Dermis blood vessel endothelial cell (primary cell): ENCODE measurements at places on chromosomes 1 and 21. TPM values are rescaled to one million over a fixed set of nuclear protein-coding genes. Genes with fewer than 3 reads are reported as not detected.
A peak's percentile ranks its signal among the peaks of the same experiment; 100 is the strongest.

DNA sequence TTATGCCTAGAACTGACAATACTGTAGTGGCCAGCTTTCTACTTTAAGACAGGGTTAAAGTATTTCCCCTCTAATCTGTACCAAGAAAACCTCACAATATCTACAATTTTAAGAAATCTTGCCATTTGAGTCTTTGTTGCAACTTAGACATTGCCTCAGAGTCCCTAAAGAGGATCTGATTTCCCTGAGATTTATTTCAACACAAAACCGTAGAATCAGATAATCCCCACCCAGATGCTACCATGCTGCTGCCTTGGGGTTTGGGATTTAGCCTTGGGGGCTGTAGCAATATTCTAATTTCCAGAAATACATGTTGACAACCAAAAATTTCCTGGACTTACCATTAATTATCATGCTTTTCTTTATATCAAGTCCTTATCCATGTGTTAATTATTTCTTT is 50.3 kb upstream of the DENND1B start:
- no peak for DNase-seq

DNA sequence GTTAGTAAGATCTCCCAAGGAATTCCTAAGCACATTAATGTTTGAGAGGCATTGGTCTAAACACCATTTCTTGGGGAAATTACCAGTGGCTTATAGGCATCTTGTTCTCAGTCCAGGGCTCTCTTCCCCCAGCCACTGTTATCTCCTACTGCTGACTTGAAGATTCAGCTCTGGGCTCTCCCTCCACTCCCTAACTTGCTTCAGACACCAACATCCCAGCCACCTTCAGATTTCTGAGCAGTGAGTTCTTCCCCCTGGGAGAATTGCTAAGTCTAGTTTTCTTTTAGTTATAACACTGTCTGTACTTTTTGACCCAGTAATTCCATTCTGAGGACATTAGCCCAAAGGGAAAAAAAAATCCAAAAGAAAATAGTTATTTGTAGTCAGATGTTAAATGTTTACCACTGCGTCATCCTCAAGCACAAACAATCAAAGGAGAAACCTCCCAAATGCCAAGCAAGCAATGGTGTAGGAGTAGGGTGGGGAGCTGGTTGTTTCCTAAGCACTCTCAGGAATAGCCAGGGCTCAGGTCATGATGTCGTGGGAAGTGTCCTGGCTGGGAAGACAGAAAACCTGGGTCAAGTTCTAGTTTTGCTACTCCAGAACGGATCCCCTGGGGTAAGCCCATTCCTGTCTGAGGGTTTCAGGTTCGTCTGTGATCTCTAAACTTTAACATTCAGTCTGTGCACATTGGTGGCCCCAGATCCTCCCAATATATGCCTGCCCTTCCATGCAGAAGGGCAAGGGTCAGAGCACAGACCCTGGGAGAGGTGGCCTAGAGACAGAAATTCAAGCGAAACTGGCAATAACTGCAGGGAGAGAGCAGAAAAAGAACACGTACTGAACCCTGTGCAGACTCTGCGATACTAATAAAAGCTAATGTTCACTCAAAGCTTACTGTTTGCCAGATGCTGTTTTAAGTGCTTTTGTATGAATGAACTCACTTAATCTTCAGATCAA is 191.1 kb upstream of the FGGY start:
- DNase-seq = no peak

- no peak for DNase-seq
These were observed 23.1 kb upstream of the CNN3 start for GRCh38 chr1:94949681-94950661.

DNA sequence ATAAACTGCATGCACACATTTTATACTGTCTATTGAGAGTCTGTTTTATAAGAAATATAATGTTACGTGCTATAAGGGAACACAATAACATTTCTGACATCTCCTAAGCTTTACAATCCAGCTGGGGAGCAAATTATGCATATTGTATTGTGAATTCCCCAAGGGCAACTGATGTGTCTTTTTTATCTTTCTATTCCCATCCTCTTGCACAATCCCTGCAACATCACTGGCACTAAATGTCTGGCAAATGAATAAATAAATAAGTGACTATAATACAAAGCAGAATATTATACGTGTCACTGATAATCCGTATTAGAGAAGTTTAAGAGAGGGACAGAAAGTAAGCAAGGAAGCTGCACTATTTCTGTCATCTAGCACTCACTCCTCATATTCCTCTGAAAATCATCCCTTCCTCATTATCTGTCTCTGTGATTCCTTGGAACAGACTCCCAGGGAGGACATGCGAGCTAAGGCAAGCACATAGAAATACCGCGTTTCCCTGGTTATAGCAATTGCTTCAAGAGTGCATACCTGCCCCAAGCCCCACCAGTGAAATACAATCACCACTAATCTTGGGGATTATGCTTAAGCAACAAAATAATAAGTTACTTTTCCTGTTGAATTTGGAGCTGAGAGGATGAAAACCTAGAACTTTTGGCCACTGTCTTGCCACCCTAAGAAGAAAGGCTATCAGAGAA is 205.4 kb downstream of the SMYD3 start:
- DNase-seq = no peak

DNA sequence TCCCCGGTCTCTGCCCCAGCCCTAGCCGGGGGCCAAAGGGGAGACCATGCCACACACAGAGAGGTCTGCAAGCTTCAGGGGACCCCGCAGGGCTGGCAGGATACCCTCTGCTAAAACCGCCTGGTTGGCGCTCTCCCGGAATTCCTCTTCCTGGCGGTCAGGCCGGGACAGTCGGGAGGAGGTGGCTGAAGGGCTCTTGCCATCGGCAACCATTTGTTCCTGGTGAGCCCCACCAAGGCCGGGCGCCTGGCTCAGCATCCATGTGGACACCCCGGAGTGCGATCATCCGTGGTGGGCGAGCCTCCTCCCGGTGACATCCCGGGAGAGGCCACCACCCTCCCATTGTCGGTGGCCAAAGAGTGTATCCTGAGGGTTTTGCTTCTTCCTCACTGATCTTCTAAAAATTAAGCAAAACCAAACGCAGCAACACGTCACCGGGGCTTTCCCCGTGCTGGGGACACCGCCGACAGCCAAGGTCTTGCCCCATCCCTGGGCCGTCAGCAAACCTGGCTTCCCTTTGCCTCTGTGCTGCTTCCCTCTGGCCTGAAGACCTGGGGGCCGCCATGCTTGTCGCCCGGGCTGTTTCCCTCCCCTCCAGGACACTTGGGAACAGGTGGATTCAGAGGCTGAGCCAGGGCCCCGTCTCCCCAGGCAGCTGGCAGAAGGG is 59.1 kb upstream of the TTC34 start:
- no peak for DNase-seq

DNA sequence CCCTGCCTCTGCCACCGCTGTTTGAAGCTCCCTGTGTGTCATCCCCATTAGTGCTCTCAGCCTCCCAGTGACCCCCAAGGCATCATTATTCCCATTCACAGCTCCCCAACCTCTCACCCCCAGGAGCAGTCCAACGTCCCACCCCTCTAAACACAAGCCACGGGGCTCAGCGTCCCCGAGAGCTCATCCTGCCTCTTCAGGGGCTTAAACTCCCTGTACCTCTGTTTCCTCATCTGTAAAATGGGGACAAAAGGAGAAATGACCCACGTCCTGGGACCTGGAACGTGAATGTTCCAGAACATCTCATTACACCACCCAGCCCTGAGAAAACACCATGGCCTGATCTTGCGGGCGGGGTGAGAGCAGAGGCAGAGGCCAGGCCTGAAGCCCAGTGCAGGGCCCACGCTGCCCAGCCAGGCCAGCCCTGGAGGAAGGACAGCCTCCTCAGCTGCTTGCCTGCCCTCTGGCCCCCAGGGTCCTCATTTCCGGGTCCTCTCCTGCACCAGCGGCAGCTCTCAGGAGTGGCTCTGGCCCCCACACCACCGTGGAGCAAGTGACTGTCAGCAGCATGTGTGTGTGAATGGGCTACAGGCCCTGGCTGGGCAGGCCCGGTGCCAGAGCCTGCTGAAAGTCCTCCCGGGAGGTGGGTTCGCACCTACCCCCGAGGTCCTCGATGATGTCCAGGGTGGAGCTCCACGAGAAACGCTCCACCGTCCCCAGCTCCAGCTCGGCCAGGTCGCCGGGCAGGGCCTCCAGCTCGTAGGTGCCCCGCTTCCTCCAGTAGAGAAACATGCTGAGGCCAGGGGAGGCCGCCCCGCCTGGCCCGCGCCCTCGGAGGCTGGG is 14.1 kb upstream of the PLEKHG5 start:
- no peak for DNase-seq

DNA sequence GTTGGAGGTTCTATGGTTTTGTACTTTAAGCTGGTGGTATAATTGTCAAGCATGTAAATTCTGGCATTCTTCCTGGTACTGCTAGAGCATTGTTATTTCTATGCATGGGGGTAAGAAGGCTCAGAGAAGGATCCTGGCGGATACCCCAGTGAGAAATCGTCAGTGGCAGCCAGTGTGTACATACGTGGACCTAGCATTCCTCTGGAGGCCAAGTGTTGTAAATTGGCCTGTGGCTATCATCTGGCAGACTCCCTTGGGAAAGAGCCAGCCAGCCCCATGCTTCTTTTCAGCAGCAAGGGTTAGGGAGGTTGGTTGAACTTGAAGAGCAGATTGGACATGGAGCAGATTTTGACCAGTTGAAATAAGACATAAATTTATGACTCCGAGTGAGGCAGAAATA is 5.2 kb upstream of the AGO3 start:
- no peak for DNase-seq

- DNase-seq = no peak
These were observed 18.5 kb downstream of the IBA57 start for GRCh38 chr1:228184152-228184551.

GRCh38 chr1:201167041-201167991 is 13.0 kb upstream of the TMEM9 start:
- DNase-seq = no peak

GRCh38 chr1:36007741-36008140 is 76.2 kb upstream of the TEKT2 start:
- DNase-seq = no peak

- DNase-seq = no peak
These were observed 7.4 kb downstream of the ZNF644 start for GRCh38 chr1:91014475-91014874.

DNA sequence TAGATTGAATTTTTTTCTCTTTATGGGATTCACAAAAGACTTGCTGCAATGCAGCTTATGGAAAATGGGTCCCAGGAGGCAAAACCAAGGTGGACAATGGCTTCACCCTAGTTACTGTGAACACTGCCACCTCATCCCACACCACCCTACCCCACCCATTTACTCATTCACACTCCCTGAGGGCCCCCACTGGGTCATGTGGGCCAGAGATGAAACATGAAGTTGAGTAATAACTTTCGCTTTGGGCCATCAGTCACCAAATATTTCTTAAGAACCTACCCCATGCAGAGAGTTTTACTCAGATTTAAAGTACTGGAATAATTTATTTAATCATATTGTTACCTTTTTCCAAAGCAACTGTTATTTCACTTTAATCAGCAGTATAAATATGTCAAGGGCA is 191.8 kb downstream of the TPR start:
- DNase-seq = no peak

DNA sequence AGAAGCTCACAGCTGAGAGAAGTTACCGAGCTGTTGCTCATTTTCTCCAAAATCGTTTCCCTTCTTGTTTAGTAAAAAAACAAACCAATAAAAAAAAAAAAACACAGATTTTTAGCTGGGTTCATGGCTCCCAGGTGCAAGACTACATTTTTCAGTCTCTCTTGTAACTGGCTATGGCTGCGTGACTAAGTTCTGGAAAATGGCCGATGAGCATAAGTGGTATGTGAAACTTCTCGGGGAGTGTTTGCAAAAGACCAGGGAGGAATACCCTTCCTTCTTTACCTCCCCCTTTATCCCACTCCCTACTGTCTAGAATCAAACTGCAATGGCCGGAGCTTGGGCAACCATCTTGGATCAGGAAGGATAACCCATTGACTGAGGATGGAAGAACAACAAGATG is 38.7 kb upstream of the KANK4 start:
- DNase-seq = no peak

DNA sequence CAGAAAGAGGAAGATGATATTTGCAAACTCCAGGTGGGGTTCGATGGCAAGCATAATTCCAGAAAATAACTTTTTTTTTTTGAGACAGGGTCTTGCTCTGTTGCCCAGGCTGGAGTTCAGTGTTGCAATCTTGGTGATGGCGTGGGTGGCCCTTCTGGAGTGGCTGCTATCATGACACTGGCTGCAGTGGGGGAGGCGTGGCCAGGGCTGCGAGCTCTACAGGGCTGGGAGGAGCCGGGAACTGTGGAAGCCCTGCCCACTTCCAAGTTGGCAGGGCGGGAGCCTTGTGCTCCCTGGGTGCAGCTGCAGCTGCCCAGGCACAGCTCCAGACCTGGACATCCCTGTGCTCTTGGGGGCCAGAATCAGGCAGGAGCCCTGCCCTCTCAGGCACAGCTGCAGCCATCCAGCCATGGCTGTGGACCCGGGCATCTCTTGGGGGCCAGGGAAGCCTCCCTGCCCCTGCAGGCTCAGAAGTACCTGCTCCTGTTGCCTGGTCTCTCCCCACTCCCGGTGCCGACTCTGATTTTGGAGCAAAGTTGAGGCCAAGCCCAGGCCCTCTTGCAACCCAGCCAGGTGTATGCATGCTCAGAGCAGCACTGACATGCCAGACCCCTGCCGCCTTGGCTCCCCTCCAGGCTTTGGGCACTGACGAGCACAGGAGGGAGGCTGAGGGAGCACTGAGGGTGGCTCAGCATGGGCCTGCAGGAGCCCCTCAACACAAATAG is 7.2 kb upstream of the BCL10 start:
- DNase-seq = no peak

- DNase-seq = peak; percentile 90
These were observed 31.1 kb downstream of the CNST start for GRCh38 chr1:246597340-246597739.

- peak; percentile 93 for DNase-seq
These were observed at the start of gene ZC3H12A for GRCh38 chr1:37474046-37474696. Gene ZC3H12A, plus strand, starts transcription at chr1:37474580. Its CDS starts 917 bp downstream, at chr1:37475497.

DNA sequence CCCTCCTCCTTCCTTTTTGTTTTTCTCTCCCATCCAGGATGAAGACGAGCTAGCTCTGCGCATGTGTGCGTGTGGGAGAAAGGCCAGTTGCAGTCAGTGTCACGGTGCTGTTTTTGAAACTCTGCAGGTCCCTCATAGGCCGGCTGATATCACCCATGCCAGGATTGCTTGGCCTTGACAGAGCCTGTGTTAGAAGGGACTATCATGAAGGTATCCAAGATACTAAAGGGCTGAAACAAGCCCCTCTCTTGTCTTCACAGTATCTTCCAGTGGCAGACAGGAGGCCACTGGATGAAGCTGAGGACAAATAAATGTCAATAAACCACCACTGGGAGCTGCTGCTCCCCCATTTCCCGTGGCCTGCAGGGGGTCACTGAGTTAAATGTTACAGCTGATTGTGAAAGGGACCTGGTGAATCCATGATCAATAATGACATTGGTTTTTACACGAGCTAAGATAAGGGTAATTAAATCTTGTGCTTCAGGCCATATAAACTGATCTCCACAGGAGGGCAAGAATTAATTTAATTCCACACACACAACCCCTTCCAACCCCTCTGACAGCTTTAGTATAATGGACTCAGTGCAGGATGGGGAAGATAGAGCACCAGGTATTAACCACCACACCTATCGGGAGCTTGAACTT is 64.6 kb upstream of the TARBP1 start:
- DNase-seq = no peak

Gene SDHB
- 116 and 129 TPM in 2 replicates for total RNA-seq

Gene HTR6
- total RNA-seq = not detected in 2 replicates

Gene SELENON
- 34.7 and 100 TPM in 2 replicates for total RNA-seq

Gene USH2A
- not detected in 2 replicates for total RNA-seq

Gene SCAMP3
- total RNA-seq = 38.3 and 46.3 TPM in 2 replicates

Gene NGF
- 0.34 TPM in 1 of 2 replicates, not detected in the other for total RNA-seq

Gene AMPD1
- not detected in 2 replicates for total RNA-seq

Gene HAO2
- not detected in 2 replicates for total RNA-seq

Gene CADM3
- under 0.01 and 0.09 TPM in 2 replicates for total RNA-seq

Gene TOMM40L
- total RNA-seq = 14.8 and 23.6 TPM in 2 replicates

Gene TTC13
- 22.3 and 37.8 TPM in 2 replicates for total RNA-seq

Gene BMP8B
- total RNA-seq = 0.17 and 0.47 TPM in 2 replicates
